ENCODE measurements at places on chromosomes 11 and 22. TPM values are rescaled to one million over a fixed set of nuclear protein-coding genes. Genes with fewer than 3 reads are reported as not detected.

PLAAT4 gene
- 13.7 TPM for total RNA-seq

- no peak overlapping the region for H3K27ac ChIP-seq
- H3K36me3 ChIP-seq: no peaks in the 10 kb centered on the region
- no peaks in the 10 kb centered on the region for H3K27me3 ChIP-seq
- DNase-seq: no peak
- peaks cover 17% of the 10 kb centered on the region for H3K4me1 ChIP-seq
Measured at GRCh38 chr22:23220485-23221350, 40.4 kb downstream of the BCR start.

CYB5R2 gene
- 6.3 TPM for total RNA-seq

DNA sequence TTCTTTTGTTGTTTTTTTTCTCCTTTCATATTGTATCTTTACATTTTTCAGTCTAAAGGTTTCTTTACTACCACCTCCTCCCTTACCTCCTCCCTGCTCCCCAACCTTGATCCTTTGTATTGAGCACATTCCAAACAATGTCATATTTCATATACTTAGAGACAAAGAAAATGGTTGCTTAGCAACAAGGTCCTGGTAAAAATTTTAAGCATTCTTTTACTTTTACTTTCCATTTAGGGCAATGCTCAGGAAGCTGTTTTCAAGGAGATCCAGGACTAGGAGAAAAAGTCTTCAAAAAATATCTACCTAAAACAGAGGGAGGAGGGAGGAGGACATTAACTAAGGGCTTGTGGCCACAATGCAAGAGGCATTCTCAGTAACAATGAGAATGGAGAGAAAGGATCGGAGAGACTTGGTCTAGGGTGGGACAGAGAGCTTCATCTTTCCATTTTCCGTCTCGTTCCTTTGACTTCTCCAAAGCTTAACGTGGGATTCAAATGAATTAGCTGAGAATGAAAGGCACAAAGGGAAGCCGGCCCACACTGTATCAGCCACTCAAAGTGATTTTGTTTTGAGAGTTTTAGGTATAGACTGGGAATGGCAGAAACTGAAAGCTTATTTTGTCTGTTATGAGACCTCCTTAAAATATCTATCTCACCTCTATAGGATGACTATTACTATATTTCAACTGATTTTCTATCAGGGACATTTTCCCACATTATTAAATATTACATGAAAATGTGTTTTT is 455.7 kb downstream of the RAB38 start:
- H3K36me3 ChIP-seq: no peaks in the 10 kb centered on the region
- DNase-seq: no peak
- no peak overlapping the region for H3K27ac ChIP-seq
- no peak overlapping the region for H3K4me3 ChIP-seq
- no peaks in the 10 kb centered on the region for H3K27me3 ChIP-seq

- peaks cover 5% of the 10 kb centered on the region for H3K4me1 ChIP-seq
- H3K27me3 ChIP-seq: peaks cover 7% of the 10 kb centered on the region
- H3K36me3 ChIP-seq: peaks cover 10% of the 10 kb centered on the region
- peak overlapping the region; percentile 54 for H3K27ac ChIP-seq
- H3K4me3 ChIP-seq: no peak overlapping the region
- no peak for DNase-seq
Measured at GRCh38 chr11:12005476-12005875, 3.0 kb downstream of the DKK3 start.

PATE2 gene
- not detected for total RNA-seq

GAL gene
- total RNA-seq: not detected

KCNQ1OT1 gene
- 0.85 TPM for total RNA-seq

C11orf21 gene
- 0.34 TPM for total RNA-seq

DNA sequence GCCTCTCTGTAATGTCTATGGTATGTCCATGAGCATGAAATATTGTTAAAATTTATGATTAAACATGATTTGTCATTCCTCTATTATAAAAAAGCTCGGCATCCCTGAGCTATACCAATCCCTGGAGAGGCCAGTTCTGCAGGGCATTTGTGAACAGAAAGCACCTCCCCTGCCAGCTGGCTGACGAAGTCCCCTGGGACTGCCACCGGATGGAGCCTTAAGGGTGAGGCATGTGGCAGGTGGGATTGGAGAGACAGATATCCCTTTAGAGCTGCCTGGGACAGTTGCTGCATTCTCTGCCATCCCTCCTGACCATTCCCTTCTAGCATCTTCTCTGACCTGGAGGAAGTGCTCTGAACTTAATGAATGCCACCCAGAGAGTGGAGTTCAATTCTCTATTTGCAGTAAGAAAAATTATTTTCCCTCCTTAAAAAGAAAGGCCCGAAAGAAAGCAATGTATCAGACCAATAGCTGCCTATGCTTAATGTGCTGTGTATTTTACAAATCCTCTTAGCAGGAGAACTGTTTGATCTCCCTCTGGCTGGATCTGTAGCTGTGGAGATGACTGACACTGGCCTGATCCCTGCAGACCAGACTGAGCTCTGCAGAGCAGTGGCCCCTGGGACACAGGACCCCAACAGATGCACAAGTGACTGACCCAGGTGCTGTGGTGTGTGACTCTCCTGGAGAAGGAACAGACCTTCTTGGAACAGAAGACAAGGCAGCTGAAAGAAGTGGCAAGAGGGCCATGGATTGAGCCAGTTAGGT is 219.0 kb upstream of the NAV2 start:
- H3K36me3 ChIP-seq: no peaks in the 10 kb centered on the region
- no peaks in the 10 kb centered on the region for H3K4me1 ChIP-seq
- no peak for DNase-seq

GRCh38 chr11:125141686-125142535 is 22.6 kb upstream of the PKNOX2 start:
- H3K27me3 ChIP-seq: no peaks in the 10 kb centered on the region
- H3K4me1 ChIP-seq: peaks cover 10% of the 10 kb centered on the region
- DNase-seq: peak; percentile 56
- H3K36me3 ChIP-seq: no peaks in the 10 kb centered on the region

GRCh38 chr11:17314232-17314547 is 37.4 kb upstream of the NCR3LG1 start:
- no peaks in the 10 kb centered on the region for H3K4me1 ChIP-seq
- H3K4me3 ChIP-seq: no peak overlapping the region
- no peak for DNase-seq
- H3K36me3 ChIP-seq: peaks cover 26% of the 10 kb centered on the region
- no peaks in the 10 kb centered on the region for H3K27me3 ChIP-seq
- no peak overlapping the region for H3K27ac ChIP-seq

LIF gene
- 1.1 TPM for total RNA-seq

GRCh38 chr22:26970809-26971394 is 313.5 kb downstream of the MIAT start:
- no peaks in the 10 kb centered on the region for H3K4me1 ChIP-seq
- no peak overlapping the region for H3K27ac ChIP-seq
- H3K36me3 ChIP-seq: no peaks in the 10 kb centered on the region
- H3K27me3 ChIP-seq: no peaks in the 10 kb centered on the region

- H3K27me3 ChIP-seq: no peaks in the 10 kb centered on the region
- peaks cover 48% of the 10 kb centered on the region for H3K4me1 ChIP-seq
- H3K4me3 ChIP-seq: no peak overlapping the region
- peak overlapping the region; percentile 75 for H3K27ac ChIP-seq
- DNase-seq: peak; percentile 41
Measured at GRCh38 chr11:2777871-2778629, 78.3 kb upstream of the KCNQ1OT1 start.

DNA sequence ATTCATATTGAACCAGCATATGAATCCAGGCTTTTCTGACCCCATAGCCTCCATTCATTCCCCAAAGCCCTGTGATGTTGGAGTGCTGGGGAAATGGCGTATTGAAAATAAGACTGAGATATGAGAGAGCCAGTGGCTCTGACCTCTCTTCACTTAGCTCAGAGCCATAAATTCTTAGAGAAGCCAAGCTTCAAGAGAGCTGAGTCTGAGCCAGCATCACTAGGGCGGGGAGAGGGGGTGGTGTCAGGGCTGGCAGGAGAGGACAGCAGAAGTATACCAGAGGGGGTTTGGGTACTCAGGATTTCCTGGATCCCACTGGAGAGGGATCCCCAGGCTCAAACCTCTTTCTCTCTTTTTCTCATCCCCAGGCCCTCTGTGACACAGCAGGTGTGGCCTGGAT is 16.7 kb upstream of the MOGAT2 start:
- peaks cover under 1% of the 10 kb centered on the region for H3K4me1 ChIP-seq
- no peak overlapping the region for H3K4me3 ChIP-seq
- no peaks in the 10 kb centered on the region for H3K27me3 ChIP-seq
- no peak overlapping the region for H3K27ac ChIP-seq
- no peak for DNase-seq

DNA sequence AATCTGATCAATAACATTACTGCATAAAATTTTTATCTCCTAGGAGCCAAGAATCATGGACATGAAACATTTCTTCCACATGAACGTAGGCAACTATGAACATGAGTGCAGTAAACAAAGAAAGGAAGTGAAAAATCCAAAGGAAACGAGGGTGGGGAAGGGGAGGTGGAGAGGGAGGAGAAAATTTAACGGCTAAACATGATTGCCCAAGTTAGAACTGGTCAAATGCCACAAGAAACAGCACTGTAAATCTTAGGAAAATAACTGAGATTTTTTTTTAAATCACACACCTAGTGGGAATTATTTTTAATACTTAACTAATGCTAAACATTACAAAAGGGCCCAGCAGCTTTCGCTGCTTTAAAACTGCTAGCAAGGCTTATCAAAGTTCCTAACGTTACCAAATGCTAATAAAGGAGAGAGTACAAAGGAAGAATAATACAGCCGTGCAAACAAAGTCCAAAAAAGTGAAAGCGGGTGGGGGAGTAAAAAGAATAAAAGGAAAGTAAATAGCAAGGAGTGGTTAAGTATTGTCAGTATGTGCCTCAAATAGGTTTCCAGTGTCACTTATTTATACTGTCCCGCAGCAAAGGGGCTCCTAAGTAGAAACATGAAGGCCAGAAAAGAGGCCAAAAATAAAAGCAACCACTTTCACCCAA is 13.7 kb downstream of the NARS2 start:
- no peak for DNase-seq
- H3K4me3 ChIP-seq: no peak overlapping the region
- H3K4me1 ChIP-seq: peaks cover 8% of the 10 kb centered on the region
- peak overlapping the region; percentile 25 for H3K27ac ChIP-seq
- peaks cover 4% of the 10 kb centered on the region for H3K36me3 ChIP-seq

GRCh38 chr11:86990515-86990914 is 35.3 kb upstream of the FZD4 start:
- no peak overlapping the region for H3K27ac ChIP-seq
- H3K27me3 ChIP-seq: no peaks in the 10 kb centered on the region
- no peaks in the 10 kb centered on the region for H3K4me1 ChIP-seq
- DNase-seq: no peak
- no peaks in the 10 kb centered on the region for H3K36me3 ChIP-seq

- peak; percentile 56 for DNase-seq
- peaks cover 20% of the 10 kb centered on the region for H3K4me1 ChIP-seq
- no peaks in the 10 kb centered on the region for H3K27me3 ChIP-seq
- H3K4me3 ChIP-seq: no peak overlapping the region
- no peaks in the 10 kb centered on the region for H3K36me3 ChIP-seq
Measured at GRCh38 chr11:59756845-59757244, 1.7 kb downstream of the STX3 start.

DNA sequence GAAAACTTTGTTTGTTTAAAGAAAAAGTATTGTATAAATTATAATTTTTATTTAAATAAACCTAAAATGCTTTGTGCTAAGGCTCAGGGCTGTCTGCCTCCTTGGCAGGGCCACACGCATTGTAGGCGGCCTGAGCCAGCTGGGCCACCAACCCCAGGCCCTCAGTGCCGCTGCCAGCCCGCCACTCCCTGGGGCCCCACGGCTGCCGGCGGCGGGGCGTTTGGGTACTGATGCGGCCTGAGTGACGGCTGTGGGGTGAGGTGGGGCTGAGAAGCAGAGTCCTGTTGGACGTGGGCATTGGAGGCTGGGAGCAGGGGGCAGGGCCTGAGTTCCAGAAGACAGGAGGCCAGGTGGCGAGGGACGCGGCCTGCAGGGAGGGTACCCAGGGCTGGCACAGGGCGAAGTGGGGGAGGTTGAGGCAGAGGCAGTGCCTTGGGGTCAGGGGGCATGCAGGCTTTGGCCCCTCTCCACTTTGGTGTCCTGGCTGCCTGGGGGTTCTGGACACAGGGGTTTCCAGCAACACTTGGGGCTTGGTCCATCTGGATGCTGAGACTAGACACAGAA is 58.3 kb downstream of the CERK start:
- no peaks in the 10 kb centered on the region for H3K4me1 ChIP-seq
- H3K27ac ChIP-seq: no peak overlapping the region
- no peaks in the 10 kb centered on the region for H3K27me3 ChIP-seq
- no peak for DNase-seq
- H3K36me3 ChIP-seq: peaks cover 19% of the 10 kb centered on the region
- no peak overlapping the region for H3K4me3 ChIP-seq

GGTLC3 gene
- not detected for total RNA-seq

DNA sequence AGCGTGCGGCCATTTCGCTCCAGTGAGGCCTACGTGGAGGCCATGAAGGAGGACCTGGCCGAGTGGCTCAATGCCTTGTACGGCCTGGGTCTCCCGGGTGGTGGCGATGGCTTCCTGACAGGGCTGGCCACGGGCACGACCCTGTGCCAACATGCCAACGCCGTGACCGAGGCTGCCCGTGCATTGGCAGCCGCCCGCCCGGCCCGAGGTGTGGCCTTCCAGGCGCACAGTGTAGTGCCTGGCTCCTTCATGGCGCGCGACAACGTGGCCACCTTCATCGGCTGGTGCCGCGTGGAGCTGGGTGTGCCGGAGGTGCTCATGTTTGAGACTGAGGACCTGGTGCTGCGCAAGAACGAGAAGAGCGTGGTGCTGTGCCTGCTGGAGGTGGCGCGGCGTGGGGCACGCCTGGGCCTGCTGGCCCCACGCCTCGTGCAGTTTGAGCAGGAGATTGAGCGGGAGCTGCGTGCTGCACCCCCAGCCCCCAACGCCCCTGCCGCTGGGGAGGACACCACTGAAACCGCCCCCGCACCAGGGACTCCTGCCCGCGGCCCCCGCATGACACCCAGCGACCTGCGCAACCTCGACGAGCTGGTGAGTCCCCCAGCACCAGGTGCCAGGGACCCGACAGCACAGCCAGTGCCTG is 1.8 kb downstream of the GAS2L1 start:
- H3K4me3 ChIP-seq: no peak overlapping the region
- H3K4me1 ChIP-seq: peaks cover 42% of the 10 kb centered on the region
- H3K27ac ChIP-seq: peak overlapping the region; percentile 76
- H3K27me3 ChIP-seq: no peaks in the 10 kb centered on the region

- no peak overlapping the region for H3K4me3 ChIP-seq
- H3K27ac ChIP-seq: peak overlapping the region; percentile 82
- H3K36me3 ChIP-seq: no peaks in the 10 kb centered on the region
- H3K4me1 ChIP-seq: peaks cover 81% of the 10 kb centered on the region
- no peaks in the 10 kb centered on the region for H3K27me3 ChIP-seq
- DNase-seq: peak; percentile 68
Measured at GRCh38 chr22:42994917-42995562, 19.9 kb downstream of the PACSIN2 start.

- peaks cover 44% of the 10 kb centered on the region for H3K4me1 ChIP-seq
- DNase-seq: no peak
- no peaks in the 10 kb centered on the region for H3K27me3 ChIP-seq
- H3K4me3 ChIP-seq: no peak overlapping the region
- no peaks in the 10 kb centered on the region for H3K36me3 ChIP-seq
Measured at GRCh38 chr11:35360055-35360530, 59.3 kb downstream of the SLC1A2 start.

GRCh38 chr11:130763087-130763980 is 152.9 kb downstream of the SNX19 start:
- H3K27me3 ChIP-seq: no peaks in the 10 kb centered on the region
- no peaks in the 10 kb centered on the region for H3K4me1 ChIP-seq
- H3K4me3 ChIP-seq: no peak overlapping the region
- H3K27ac ChIP-seq: no peak overlapping the region
